Aorta (tissue), 5 donors: ENCODE measurements at places on chromosomes 11 and 22.

- H3K27me3 ChIP-seq = no peaks in the 10 kb centered on the region
- no peak for DNase-seq
- H3K4me1 ChIP-seq = no peaks in the 10 kb centered on the region
- H3K27ac ChIP-seq = no peak overlapping the region
Measured at GRCh38 chr22:39236321-39237317, 8.2 kb downstream of the PDGFB start.

DNA sequence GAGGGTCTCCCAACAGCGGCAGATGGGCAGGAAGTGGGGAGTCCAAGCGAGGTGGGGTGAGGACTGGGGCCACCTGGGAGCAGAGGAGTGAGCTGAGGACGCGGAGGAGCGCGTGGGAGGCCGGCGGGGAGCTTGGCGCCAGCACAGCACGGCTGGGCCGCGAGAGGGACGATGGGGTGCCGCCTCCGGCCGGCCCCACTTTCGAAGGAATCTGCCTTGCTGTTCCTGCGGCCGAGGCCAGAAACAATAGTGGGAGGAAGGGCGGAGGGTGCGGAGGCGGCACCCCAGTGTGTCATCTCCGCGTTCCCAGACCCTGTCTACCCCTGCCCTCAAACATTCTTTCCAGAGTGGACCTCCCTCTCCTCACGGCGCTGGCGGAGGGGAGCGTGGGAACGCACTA lies 5.5 kb downstream of the INS start:
- H3K36me3 ChIP-seq = no peaks in the 10 kb centered on the region
- H3K27me3 ChIP-seq = no peaks in the 10 kb centered on the region
- no peaks in the 10 kb centered on the region for H3K4me1 ChIP-seq
- H3K4me3 ChIP-seq = no peak overlapping the region

DNA sequence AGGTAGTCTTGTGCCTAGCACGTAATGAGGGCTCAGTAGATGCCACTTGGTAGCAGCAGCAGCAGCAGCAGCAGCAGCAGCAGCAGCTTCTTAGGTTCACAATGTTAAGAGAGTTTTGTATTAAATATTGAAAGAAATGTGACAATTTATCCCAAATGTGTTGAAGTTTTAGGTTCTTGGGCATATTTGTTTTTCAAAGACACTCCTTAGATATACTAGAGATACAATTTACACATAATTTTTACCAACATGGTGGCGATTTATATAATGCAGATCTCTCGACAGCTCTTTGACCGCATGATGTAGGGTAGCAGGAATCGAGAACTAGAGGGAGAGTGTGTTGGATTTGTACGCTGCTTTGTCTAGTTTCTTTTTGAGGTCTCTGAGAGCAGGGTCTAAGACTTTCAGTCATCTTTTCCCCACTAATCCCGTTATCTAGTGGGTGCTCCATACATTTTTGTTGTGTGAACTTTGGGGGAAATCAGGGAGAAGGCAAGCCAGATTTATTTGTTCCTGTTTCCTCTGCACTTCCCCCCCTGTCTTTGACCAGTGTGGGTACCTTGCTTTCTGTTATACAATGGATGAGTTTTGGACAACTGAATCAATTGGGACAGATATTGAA lies 1.4 kb downstream of the FDX1 start:
- H3K4me1 ChIP-seq = no peaks in the 10 kb centered on the region
- H3K36me3 ChIP-seq = no peaks in the 10 kb centered on the region
- no peak overlapping the region for H3K27ac ChIP-seq
- no peaks in the 10 kb centered on the region for H3K27me3 ChIP-seq

DNA sequence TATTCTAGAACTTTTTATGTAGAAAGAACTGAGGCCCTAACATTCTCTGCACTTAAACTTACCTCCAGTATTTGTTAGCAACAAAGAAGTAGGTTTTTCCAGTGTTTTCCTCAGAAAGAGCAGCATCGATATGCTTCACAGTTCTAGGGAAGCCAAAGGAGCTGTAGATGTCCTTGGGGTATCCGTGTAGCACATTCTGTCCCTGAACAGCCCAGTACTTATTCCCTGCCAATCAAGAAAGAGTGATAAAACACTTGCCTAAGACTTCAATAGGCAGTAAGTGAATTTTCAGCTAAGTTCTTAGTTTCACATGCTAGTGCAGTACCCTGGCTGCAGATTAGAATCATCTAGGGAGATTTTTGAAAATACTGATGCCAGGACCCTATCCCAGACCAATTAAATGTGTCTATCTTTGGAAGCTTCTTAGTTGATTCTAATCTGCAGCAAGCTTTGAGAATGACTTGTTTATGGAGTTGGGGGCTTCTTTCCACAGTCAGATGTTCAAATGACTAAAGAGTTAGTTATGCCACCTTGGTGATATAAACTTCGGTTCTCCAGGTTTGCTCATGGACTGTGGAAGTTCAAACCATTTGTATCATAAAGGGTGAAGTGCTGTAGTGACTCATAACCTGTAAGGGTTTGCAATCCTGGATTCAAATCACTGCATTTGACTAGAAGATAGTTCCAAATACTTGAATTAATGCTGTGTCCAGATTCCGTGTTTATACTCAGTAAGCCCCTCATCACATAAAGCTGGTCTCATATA lies 6.5 kb downstream of the MMP1 start:
- no peak overlapping the region for H3K27ac ChIP-seq
- no peaks in the 10 kb centered on the region for H3K4me1 ChIP-seq
- H3K4me3 ChIP-seq = no peak overlapping the region

GRCh38 chr11:120696597-120697218 lies 185.2 kb downstream of the GRIK4 start:
- no peaks in the 10 kb centered on the region for H3K27me3 ChIP-seq
- H3K27ac ChIP-seq = no peak overlapping the region
- DNase-seq = no peak
- H3K4me3 ChIP-seq = no peak overlapping the region

GRCh38 chr22:42000466-42000865 lies 1.9 kb downstream of the WBP2NL start:
- H3K27ac ChIP-seq = no peak overlapping the region
- DNase-seq = peak; percentile 55
- no peaks in the 10 kb centered on the region for H3K36me3 ChIP-seq

GRCh38 chr11:74777038-74777437 lies 28.4 kb downstream of the RNF169 start:
- H3K36me3 ChIP-seq = peaks cover under 1% of the 10 kb centered on the region
- no peak overlapping the region for H3K27ac ChIP-seq
- H3K4me1 ChIP-seq = peaks cover 9% of the 10 kb centered on the region
- DNase-seq = no peak

DNA sequence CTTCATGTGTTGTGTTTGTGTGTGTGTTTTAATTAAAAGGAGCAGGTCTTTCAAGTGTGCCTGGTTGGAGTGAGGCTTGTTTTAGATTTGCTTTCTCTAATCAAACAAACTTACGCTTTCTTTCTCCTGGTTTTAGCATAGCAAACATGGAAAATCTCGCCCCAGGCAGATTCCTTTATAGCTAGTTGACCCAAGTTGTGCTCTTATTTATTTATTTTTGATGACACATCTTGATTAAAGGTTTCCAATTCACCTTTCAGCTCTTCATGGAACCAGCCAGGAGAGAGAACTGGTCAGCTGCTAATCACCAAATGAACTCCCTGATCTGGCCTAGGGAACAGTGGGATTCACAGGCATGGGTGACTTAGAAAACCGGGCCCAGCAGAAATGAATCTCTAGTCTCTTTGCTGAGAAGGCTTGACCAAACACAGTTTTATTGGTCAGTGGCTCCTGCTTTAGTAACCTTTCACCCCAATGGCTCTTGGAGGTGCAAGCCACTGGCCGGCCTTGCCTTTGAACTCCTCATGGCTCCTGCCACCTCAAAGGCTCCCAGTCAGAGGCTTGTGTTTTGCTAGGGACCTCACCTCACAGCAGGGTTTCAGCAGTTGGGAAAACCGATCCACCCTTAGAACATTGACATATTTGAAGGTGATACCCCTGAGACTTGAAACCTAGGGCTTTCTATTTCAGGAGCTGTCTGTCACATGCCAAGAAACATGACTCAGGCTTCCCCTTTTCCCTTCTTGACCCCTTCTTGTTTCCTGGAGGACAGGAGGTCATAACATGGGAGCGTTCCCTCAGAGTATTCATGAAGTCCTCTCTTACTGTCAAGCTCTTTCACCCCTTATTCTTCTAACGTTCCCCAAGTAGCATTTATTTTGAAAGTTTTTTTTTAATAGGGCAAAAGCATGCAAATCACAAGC lies 48.8 kb downstream of the EXT2 start:
- no peaks in the 10 kb centered on the region for H3K36me3 ChIP-seq
- H3K27ac ChIP-seq = no peak overlapping the region
- H3K4me1 ChIP-seq = peaks cover 9% of the 10 kb centered on the region
- DNase-seq = no peak

GRCh38 chr22:44311104-44311854 lies 1.5 kb downstream of the SHISAL1 start:
- H3K27me3 ChIP-seq = no peaks in the 10 kb centered on the region
- no peak overlapping the region for H3K4me3 ChIP-seq
- no peak for DNase-seq

GRCh38 chr11:30333405-30333804 lies 10.5 kb downstream of the ARL14EP start:
- no peaks in the 10 kb centered on the region for H3K4me1 ChIP-seq
- no peaks in the 10 kb centered on the region for H3K27me3 ChIP-seq
- H3K36me3 ChIP-seq = peaks cover 4% of the 10 kb centered on the region

DNA sequence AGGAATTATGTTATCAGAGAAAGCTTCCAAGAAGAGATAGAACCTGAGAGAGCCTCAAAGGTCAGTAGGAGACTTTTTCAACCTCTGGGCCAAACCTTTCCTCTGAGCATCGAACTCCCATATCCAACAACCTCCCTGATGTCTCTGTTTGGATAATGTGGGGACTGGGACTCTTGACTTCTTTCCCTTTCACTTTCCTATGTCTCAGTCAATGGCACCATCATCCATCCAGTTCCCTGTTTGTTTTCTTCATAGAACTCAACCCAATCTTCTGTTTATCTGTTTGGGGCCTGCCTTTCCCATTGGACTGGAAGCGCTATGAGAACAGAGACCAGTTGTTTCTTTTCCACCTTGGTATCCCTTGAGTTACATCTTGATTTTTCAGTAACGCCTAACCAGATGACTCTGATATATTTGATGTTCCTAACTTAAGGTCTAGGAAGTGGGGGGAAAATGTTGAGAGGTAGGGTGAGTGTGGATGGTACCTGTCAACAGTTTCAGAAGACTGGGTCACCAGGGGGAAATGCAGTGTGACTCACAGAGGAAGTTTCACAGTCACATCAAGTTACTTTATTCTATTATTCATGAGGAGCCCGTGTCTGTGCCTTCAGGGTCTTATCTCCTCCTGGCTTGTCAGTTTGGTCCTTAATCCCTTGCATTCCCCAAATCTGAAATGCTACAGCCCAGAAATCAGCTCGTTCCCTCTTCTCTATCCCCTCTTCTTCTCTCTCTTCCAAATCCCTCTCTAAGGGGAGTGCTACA lies 4.5 kb upstream of the KCNE3 start:
- H3K36me3 ChIP-seq = no peaks in the 10 kb centered on the region
- H3K4me1 ChIP-seq = no peaks in the 10 kb centered on the region
- no peak for DNase-seq

DNA sequence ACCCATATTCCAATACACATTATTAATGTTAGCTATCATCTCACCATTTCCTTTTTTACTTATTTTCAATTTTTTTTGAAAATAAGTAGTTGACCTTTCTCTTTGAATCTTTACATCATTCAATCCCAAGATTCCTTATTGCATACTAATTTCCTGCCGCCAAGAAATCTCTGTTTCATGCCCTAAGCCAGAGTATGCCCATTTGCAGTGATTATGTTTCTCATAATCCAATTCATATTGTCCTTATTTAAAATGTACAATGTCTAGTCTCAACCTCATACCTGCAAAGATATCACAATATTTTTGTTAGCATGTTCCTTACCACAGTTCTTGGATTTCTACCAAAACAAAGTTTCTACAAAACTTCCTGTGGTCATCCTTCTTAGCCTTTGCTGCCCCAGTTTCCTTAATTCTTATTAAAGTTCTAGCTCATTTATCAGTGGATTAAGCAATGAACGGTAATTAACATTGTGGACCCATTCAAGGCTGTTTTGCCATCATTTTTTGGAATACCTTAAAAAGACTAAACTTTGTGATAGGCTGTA lies 75.3 kb downstream of the CD44 start:
- H3K27ac ChIP-seq = no peak overlapping the region
- H3K4me3 ChIP-seq = no peak overlapping the region
- no peak for DNase-seq
- H3K4me1 ChIP-seq = peaks cover 4% of the 10 kb centered on the region

DNA sequence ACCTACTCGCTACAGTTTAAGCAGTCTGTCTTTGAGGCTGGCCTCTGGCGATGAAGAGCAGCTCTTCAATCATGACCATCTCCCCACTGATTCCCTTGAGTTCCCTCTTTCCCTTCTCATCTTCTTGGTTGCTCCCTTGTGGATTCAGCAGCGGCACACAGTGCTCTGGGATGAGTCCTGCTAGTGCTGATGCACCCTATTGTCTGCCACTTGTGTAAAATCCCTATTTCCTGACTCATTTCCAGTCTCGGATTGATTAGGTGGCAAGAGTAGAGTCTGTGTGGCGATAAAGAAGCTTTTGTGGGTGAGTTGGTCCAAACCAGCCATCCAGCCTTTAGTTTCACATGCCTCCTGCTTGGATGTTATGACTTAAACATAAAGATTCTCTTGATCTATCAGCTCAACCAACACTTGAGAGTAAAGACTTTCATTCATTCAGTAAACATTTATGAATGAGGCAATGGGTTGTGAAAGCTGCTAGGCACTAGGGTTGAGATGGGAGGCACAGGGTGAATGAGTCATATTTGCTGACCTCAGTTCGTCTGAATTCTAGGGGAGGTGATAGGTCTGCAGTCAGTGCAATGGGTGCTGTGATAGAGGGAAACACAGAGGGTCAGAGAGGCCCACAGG lies 219.4 kb upstream of the RAG2 start:
- no peak overlapping the region for H3K27ac ChIP-seq
- H3K4me3 ChIP-seq = no peak overlapping the region
- no peaks in the 10 kb centered on the region for H3K36me3 ChIP-seq

DNA sequence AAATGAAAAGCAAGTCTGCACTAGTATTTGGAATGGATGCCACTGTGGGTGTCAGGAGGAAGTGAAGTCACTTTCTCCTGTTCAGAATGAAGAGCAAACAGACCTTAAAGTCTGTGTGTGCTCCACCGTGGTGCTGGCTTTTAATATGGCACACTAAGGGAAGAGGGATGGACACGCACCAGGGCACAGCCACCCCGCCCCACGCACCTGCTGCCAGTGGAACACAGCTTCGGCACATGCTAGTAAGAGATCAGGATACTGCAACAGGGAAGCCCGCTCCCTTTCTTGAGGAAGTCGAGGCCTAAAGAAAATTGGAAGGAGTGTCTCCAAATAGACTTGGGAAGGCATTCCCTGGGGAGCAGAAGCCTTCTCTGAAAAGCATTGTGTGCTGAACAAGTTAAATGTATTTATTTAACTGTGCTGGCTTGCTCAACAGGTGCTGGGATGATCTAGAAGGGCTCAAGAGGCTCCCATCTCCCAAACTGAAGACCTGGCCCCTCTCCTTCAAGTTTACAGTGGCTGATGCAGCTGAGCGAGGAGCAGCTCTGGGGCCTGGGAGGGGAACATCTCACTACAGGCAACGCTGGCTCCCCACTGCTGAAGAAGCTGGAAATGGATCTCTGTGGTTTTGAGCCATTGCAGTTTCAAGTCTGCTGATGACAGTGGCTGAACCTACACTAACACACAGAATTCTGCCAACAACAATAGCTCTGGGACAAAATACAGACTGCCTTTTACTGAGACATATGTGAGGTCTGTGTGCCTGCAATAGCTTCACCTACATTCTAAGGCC lies 504.6 kb upstream of the B3GAT1 start:
- DNase-seq = no peak
- H3K4me3 ChIP-seq = no peak overlapping the region
- no peak overlapping the region for H3K27ac ChIP-seq
- no peaks in the 10 kb centered on the region for H3K27me3 ChIP-seq
- H3K36me3 ChIP-seq = no peaks in the 10 kb centered on the region

- peak; percentile 74 for DNase-seq
- H3K36me3 ChIP-seq = no peaks in the 10 kb centered on the region
- H3K4me1 ChIP-seq = no peaks in the 10 kb centered on the region
- no peak overlapping the region for H3K4me3 ChIP-seq
- no peak overlapping the region for H3K27ac ChIP-seq
Measured at GRCh38 chr11:45662665-45663485, 2.5 kb downstream of the CHST1 start.
